ENCODE measurements at places on chromosomes 11 and 22.

- DNase-seq: no peak
These were observed 62.1 kb downstream of the ARHGAP8 start for GRCh38 chr22:44814266-44815098.

DNA sequence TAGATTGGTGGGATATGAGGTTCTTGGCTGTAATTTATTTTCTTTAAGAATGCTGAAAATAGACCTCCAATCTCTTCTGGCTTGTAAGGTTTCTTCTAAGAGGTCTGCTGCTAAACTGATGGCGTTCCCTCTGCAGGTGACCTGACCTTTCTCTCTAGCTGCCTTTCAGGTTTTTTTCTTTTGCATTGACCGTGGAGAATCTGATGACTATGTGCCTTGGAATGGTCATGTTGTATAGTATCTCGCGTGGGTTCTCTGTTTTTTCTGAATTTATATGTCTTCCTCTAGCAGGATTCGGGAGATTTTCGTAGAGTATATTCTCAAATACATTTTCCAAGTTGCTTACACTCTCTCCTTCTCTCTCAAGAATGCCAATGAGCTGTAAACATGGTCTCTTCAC is 122.2 kb downstream of the DDX10 start:
- DNase-seq: no peak

DNA sequence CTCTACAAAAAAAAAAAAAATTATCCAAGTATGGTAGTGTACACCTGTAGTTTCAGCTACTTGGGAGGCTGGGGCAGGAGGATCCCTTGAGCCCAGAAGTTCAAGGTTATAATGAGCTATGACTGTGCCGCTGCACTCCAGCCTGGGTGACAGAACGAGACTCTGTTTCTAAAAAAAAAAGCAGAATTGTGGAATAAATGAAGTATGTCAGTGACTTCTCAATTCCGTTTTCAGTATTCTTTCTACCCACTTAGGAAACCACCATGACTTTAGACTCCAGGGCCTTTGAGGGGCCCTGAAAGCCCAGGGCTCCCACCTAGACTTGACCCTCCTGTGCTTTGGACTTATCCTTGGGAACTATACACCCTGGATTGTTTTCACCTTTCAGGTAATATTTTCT is 6.5 kb upstream of the NUP160 start:
- no peak for DNase-seq

- DNase-seq: no peak
These were observed 56.2 kb downstream of the BRD1 start for GRCh38 chr22:49771266-49772065.
